Activated naive CD4-positive, alpha-beta T cell treated with Interleukin-2 at 50 U/mL for 16 hours (primary cell): ENCODE measurements at places on chromosomes 3 and 15.

- DNase-seq, result no peak
Observed at GRCh38 chr3:194906970-194907629, 221.4 kb downstream of the FAM43A start.

- no peak for DNase-seq
Observed at GRCh38 chr3:44832965-44833364, 28.7 kb upstream of the TMEM42 start.

- DNase-seq, result no peak
Observed at GRCh38 chr3:150411546-150411945, 3.4 kb downstream of the TSC22D2 start.

- no peak for DNase-seq
Observed at GRCh38 chr15:47756872-47757271, 39.6 kb downstream of the SEMA6D start.

GRCh38 chr3:60243456-60243855, 1007.8 kb downstream of the FHIT start:
- DNase-seq, result no peak

- no peak for DNase-seq
Observed at GRCh38 chr3:71252466-71252865, 331.1 kb downstream of the FOXP1 start.

- DNase-seq, result peak; percentile 50
Observed at GRCh38 chr15:43749690-43750345, 3.6 kb downstream of the PDIA3 start.

DNA sequence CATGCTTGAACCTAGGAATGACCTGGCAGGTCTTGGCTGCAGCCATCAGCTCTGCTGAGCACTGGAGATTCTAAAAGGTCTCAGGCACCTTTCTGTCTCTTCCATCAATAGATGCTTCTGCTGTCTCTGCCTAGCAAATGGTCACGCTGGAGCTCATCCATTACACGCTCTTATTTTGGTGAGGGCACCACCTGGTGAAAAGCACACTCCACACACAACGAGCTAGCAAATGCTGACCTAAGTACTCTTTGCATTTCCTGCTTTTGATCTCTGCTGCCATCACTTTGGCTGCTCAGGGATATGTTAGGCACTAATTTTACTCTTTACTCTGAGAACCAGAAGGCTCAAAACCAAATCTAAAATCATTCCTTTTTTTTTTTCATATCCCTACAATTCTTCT, 91.3 kb downstream of the RAB11A start:
- DNase-seq, result no peak
